ENCODE measurements at places on chromosomes 7 and 10.

DNA sequence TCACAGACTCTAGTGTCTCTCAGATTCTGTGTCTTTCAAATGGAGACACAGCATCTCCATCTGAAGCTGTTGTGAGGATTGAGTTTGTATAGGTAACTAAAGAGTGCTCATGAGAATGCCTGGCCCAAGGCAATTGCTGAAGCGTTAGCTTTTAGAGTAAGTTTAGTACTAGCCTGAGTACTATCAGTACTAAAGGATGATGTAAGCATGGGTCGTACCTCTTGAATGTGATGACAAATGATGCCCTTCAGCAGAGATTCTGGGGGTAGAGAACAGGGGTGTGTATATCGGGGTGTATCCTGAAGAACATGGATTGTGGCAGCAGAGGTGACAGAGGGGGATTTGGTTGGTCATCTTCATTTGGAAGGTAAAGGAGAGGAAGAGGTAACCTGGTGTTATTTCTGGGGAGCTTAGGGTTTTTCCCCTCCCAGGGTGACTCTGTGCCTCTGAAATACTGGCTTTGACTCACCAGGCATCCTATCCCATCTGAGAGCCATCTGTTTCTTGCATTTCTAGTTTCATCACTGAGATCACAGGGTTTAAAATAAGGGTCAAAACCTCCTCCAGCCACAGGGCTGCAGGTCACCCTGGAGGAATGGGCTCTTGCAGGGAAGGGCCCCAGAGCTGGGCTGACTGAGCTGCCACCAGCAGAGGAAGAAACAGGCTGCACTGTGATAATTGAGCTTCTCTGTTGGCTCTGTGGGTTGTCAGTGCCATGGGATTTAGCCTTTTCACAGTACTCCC, 756.0 kb downstream of the KCNMA1 start:
- H3K36me3 ChIP-seq, result no peaks in the 10 kb centered on the region
- no peak overlapping the region for H3K4me3 ChIP-seq
- DNase-seq, result no peak
- H3K27me3 ChIP-seq, result no peaks in the 10 kb centered on the region
- no peak overlapping the region for H3K27ac ChIP-seq
- no peaks in the 10 kb centered on the region for H3K4me1 ChIP-seq

- H3K27ac ChIP-seq, result no peak overlapping the region
- DNase-seq, result no peak
- peaks cover 6% of the 10 kb centered on the region for H3K4me1 ChIP-seq
- no peaks in the 10 kb centered on the region for H3K36me3 ChIP-seq
These were observed 3.4 kb upstream of the ADCK2 start for GRCh38 chr7:140669352-140669751.

DNA sequence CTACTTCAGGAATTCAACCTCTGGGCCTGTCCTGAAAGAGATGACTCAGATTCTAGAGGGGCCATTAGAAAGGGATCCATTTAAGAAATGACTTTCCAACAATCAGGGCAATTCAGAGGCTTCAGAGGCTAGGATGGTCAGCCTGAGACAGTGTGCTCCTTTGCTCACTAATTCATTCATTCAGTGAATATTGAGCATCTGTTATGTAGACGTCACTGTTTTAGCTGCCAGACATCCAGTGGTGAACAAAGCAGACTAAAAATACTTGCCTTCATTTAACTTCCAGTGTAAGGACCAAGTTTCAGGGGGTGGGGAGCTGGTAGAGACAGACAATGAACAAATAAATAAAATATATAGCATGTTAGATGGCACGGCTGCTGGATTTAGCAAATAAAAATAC, 1.6 kb downstream of the KIAA1217 start:
- H3K27me3 ChIP-seq, result peaks cover 7% of the 10 kb centered on the region
- H3K4me3 ChIP-seq, result no peak overlapping the region
- H3K4me1 ChIP-seq, result peaks cover 5% of the 10 kb centered on the region
- DNase-seq, result no peak

DNA sequence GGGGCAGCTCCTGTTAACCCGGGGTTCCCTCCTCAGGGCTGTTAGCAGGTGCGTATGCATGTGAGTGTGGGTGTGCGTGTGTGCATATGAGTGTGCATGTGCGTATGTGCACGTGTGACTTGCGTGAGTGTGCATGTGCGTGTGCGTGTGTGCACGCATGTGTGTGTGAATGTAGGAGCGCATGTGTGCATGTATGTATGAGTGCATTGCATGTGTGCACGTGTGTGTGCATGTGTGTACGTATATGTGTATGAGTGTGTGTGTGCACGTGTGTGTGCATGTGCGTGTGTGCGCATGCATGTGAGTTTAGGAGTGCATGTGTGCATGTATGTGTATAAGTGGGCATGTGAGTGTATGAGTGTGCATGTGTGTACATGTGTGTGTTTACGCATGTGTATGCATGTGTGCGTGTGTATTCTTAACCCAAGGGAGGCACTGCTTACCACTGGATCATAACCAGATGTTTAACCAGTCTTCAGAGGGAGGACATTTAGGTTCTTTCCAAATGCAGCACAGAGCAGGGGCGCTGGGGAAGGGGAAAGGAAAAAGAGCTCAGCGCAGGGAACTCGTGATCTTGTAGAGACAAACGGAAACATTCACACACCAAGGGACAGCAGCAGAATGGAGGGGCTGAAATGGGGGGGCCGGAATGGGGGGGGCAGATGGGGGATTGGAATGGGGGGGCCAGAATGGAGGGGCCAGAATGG, 45.0 kb downstream of the PWWP2B start:
- peaks cover 32% of the 10 kb centered on the region for H3K4me1 ChIP-seq
- H3K36me3 ChIP-seq, result no peaks in the 10 kb centered on the region
- DNase-seq, result no peak
- H3K27me3 ChIP-seq, result no peaks in the 10 kb centered on the region
- H3K4me3 ChIP-seq, result no peak overlapping the region

DNA sequence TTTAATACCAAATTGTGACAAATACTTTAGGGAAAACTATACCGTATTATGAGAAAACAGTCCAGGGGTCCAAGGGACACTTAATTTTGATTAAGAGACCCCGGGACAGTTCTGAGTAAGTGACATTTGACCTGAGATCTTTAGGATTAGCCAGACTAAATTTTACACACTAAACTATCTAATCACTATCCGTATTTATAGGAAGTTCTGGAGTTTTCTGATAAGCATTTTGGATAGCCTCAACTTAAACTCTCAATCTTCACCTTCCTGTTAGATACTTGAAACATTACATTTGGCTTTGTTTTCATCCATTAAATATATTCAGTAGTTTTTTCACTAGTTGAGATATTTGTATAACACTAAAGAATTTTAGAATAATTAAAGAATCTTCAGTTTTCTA, 5.4 kb downstream of the PIK3CG start:
- no peak overlapping the region for H3K4me3 ChIP-seq
- peaks cover 21% of the 10 kb centered on the region for H3K4me1 ChIP-seq
- peaks cover 55% of the 10 kb centered on the region for H3K36me3 ChIP-seq

DNA sequence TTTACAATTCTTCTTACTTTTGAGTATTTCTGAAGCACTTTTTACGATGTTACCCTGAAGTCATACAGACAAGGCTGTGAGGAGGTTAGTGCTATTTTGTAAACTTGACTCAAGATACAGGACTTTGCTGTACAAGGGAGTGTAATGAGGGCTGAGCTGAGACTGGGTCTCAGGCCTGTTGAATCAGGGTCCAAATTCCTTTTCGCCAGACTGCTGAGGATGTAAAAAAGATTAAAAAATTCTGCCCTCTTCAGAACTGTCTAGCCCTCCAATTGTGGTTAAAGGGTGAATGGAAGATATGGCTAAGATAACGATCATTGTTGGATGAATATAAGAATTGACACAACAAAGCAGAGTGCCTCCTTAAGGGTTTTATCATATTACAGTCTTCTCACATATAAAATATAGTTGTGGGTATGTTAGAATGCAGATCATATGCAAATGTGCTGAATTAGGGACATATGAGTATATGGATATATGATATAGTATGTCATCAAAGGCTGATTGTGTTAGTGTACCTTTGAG, 165.4 kb downstream of the SUGCT start:
- no peak overlapping the region for H3K27ac ChIP-seq
- no peaks in the 10 kb centered on the region for H3K27me3 ChIP-seq
- DNase-seq, result no peak
- no peaks in the 10 kb centered on the region for H3K4me1 ChIP-seq
- no peaks in the 10 kb centered on the region for H3K36me3 ChIP-seq

DNA sequence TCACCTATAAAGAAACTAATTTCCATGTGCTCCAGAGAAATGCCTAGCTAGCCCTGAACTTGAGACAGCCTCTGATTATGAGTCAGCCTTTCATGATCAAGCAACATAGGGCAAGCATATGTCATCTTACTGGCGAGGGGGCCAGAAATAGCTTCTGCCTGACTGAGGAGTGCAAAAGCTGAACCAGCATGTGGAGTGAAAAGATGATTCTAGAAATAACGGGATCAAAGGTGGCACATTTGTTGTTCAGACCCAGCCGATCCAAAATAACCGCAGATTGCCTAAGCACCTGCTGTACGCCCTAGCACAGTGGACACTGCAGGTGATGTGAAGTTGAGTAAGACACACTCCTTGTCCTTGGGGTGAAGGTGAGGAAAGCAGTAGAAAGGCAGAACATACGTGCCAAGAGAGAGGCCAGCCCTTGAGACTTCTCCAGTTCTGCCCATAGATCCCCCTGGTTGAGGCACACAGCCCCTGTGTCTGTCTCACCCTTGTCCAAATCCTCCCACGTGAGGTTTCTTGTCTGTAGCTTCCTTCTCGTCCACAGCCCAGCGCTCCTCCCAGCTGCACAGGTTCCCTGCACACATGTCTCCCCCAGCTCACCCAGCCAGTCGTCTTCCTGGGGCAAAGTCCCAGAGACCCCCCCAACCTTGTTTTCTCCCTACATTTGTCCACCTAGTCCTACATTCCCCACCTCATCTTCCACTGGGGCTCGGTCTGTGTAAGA, 2.8 kb upstream of the BCL7B start:
- H3K27ac ChIP-seq, result no peak overlapping the region
- DNase-seq, result no peak
- no peak overlapping the region for H3K4me3 ChIP-seq
- H3K36me3 ChIP-seq, result no peaks in the 10 kb centered on the region

GRCh38 chr10:69311309-69311708, 33.0 kb downstream of the HK1 start:
- DNase-seq, result no peak
- no peak overlapping the region for H3K27ac ChIP-seq
- no peak overlapping the region for H3K4me3 ChIP-seq
- no peaks in the 10 kb centered on the region for H3K4me1 ChIP-seq

- H3K36me3 ChIP-seq, result no peaks in the 10 kb centered on the region
- H3K4me1 ChIP-seq, result no peaks in the 10 kb centered on the region
- H3K4me3 ChIP-seq, result no peak overlapping the region
These were observed 44.3 kb downstream of the SORBS1 start for GRCh38 chr10:95516774-95517373.

- no peak for DNase-seq
- H3K4me3 ChIP-seq, result no peak overlapping the region
- no peaks in the 10 kb centered on the region for H3K36me3 ChIP-seq
- H3K27ac ChIP-seq, result no peak overlapping the region
- H3K27me3 ChIP-seq, result no peaks in the 10 kb centered on the region
These were observed 92.9 kb upstream of the HDAC9 start for GRCh38 chr7:18402488-18403183.

DNA sequence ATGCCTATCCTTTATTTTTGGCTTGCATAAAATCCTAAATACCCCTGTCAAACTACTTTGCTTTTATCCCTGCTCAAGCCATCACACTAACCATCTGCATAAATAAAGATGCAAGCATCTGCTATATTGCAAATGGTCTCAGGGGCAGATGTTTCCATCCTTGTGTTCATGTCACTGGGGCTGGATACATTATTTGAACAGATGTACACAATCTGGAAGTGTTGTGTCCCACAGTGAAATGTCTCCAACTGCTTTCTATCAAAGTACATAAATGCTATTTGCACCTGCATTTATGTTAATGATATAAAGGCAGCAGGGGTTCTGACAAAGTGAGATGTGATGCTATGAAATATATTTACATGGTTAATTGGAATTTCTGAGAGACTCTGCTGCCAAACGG, 163.1 kb downstream of the ZNF438 start:
- DNase-seq, result no peak
- no peak overlapping the region for H3K27ac ChIP-seq
- H3K36me3 ChIP-seq, result no peaks in the 10 kb centered on the region
- no peaks in the 10 kb centered on the region for H3K4me1 ChIP-seq
- H3K27me3 ChIP-seq, result no peaks in the 10 kb centered on the region

- no peaks in the 10 kb centered on the region for H3K36me3 ChIP-seq
- no peak overlapping the region for H3K27ac ChIP-seq
- no peaks in the 10 kb centered on the region for H3K27me3 ChIP-seq
These were observed 217.1 kb downstream of the GALNT17 start for GRCh38 chr7:71348821-71349681.

GRCh38 chr10:62723375-62723774, 81.1 kb upstream of the ADO start:
- no peak overlapping the region for H3K27ac ChIP-seq
- no peaks in the 10 kb centered on the region for H3K36me3 ChIP-seq
- DNase-seq, result no peak
- H3K4me1 ChIP-seq, result no peaks in the 10 kb centered on the region
- H3K4me3 ChIP-seq, result no peak overlapping the region

GRCh38 chr7:38102507-38102906, 75.5 kb upstream of the STARD3NL start:
- H3K36me3 ChIP-seq, result no peaks in the 10 kb centered on the region
- no peak overlapping the region for H3K4me3 ChIP-seq
- no peaks in the 10 kb centered on the region for H3K4me1 ChIP-seq
- no peaks in the 10 kb centered on the region for H3K27me3 ChIP-seq
- no peak overlapping the region for H3K27ac ChIP-seq

DNA sequence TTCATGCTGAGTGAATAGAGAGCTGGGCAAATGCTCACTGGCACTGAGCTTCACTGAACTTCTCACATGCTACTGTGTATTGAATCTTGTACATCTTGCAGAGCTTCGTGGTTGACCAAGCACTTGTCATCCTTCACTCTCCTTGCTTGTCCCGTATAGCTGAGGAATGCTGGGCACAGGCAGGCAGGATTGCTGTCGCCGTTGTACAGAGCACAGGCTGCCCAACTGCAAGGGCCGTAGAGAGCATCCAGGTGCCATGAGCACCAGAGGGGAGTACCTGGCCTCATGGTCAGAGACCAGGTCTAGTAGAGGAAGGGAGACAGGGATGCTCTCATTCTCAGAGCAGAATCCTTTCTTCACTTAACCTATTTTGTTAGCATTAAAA, 99.8 kb upstream of the RET start:
- H3K27ac ChIP-seq, result no peak overlapping the region
- H3K4me1 ChIP-seq, result no peaks in the 10 kb centered on the region
- H3K36me3 ChIP-seq, result no peaks in the 10 kb centered on the region
- H3K27me3 ChIP-seq, result no peaks in the 10 kb centered on the region

DNA sequence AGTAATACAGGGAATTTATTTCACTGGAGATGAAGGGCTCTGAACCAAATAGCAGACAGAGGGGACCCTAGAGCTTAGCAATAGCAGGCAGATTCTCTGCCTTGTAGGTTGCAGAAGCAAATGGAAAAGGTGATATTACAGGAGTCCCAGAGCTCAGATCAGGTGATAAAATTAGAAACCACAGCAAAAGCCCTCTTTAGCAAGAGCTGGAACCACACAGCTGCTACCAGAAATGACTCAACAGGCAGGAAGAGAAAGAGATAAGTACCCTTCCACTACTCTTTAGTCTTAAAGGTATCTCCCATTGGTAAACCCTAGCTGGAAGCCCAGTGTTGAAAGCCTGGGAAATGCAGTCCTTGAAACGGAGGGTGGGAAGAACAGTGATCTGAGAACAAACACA, 535.6 kb upstream of the GHITM start:
- H3K36me3 ChIP-seq, result no peaks in the 10 kb centered on the region
- H3K27ac ChIP-seq, result no peak overlapping the region
- no peak overlapping the region for H3K4me3 ChIP-seq
- no peaks in the 10 kb centered on the region for H3K27me3 ChIP-seq

GRCh38 chr7:129990403-129991192, 37.8 kb upstream of the UBE2H start:
- H3K4me1 ChIP-seq, result peaks cover 4% of the 10 kb centered on the region
- no peak overlapping the region for H3K27ac ChIP-seq
- DNase-seq, result no peak
- H3K4me3 ChIP-seq, result no peak overlapping the region
- H3K36me3 ChIP-seq, result no peaks in the 10 kb centered on the region

Data from effector memory CD4-positive, alpha-beta T cell (primary cell).